ENCODE measurements at places on chromosomes 5 and 9.

GRCh38 chr5:14672082-14672481 lies 7.6 kb downstream of the OTULIN start:
- no peak for DNase-seq

- DNase-seq = no peak
Observed at GRCh38 chr9:7367726-7368125, 431.9 kb downstream of the DMAC1 start.

DNA sequence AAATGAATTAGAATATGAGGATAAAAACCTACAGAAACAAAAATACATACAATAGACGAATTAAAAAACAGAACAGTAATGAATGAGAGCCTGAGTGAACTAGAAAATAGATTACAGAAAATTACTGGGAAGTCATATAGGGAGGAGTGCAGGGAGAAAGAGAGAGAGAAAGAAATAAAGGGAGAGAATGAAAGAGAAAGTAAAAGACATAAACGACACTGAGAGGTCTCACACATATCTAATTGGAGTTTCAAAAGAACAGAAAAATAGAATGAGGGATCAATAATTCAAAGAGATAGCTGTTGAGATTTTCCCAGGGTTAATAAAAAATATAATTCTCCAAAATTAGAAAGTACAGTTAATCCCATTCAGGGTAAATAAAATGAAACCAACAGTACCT lies 156.4 kb upstream of the FTMT start:
- DNase-seq = no peak

- no peak for DNase-seq
Observed at GRCh38 chr5:82942083-82942881, 134.9 kb downstream of the TMEM167A start.

DNA sequence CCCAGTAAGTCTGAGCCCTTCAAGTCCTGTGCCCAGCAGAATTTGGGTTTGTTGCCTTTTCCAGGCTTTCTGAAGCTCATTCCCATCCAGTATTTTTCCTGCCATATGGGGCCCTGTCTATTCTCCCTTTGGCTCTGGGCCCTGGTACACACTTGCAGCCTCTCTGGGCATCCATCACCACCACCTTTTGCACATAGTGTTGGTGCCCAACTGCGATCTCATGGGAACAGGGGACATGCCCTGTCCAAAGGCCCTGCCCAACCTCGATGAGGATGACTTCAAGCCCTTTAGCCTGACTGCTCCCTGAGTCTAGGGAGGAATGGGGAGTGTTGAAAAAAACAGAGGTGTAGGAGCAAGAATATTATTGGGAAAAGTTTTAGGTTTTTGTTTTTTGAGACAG lies 11.5 kb downstream of the RGS3 start:
- no peak for DNase-seq

All from AG09319 (cell line).